ENCODE measurements at places on chromosomes 2 and 18.

DNA sequence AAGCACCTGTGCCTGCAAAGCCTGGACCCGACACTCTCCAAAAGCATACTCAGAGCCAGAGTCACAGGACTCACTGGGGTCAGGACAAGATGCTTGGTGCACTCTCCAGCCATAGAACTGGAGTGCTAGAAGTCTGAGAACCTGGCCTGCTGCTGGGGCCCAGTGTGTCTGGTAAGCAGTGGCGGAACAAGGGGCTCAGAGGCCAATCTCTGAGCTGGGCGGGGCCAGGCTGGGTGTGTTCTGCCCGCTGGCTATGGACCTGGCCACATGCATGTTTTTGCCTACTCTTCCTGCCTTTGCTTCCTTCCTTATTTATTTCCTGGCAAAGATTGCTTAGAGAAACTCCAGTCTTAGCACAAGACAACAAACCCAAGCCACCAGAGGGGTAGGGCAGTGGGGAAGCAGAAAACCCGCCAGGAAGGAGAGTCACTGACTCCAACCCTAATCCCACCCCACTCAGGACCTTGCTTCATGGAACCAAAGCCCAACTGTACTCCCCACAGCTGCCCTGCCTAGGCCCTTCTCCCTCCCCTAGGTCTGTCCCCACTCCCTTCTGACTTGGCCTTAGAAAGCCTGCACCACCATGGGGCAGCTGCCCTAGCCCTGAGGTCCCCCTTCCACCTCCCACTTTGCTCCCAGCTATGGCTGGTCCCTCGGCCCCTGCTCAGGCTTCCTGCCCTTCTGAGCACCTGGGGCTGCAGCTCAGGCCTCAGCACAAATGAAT, 315.5 kb downstream of the CELF4 start:
- ATAC-seq = no peak
- no peak overlapping the region for H3K27ac ChIP-seq
- no peak overlapping the region for H3K4me3 ChIP-seq

GRCh38 chr2:47226132-47226922, 71.2 kb upstream of the STPG4 start:
- H3K4me1 ChIP-seq = no peaks in the 10 kb centered on the region
- H3K27me3 ChIP-seq = no peaks in the 10 kb centered on the region
- no peaks in the 10 kb centered on the region for H3K36me3 ChIP-seq
- no peak for ATAC-seq

GRCh38 chr2:216619411-216620393, 13.5 kb upstream of the IGFBP2 start:
- no peak for ATAC-seq
- no peaks in the 10 kb centered on the region for H3K36me3 ChIP-seq
- no peak overlapping the region for H3K4me3 ChIP-seq
- no peaks in the 10 kb centered on the region for H3K4me1 ChIP-seq

GRCh38 chr2:15810477-15811150, 129.7 kb upstream of the MYCN start:
- H3K4me3 ChIP-seq = no peak overlapping the region
- no peak for ATAC-seq
- H3K27me3 ChIP-seq = peaks cover 3% of the 10 kb centered on the region
- H3K36me3 ChIP-seq = no peaks in the 10 kb centered on the region
- no peak overlapping the region for H3K27ac ChIP-seq

- no peaks in the 10 kb centered on the region for H3K4me1 ChIP-seq
- no peak overlapping the region for H3K4me3 ChIP-seq
- H3K27me3 ChIP-seq = no peaks in the 10 kb centered on the region
- H3K36me3 ChIP-seq = no peaks in the 10 kb centered on the region
- ATAC-seq = no peak
Observed at GRCh38 chr2:51490576-51491234, 458.8 kb upstream of the NRXN1 start.
